Endothelial cell (in vitro differentiated cells): ENCODE measurements at places on chromosomes 1 and 21. TPM values are rescaled to one million over a fixed set of nuclear protein-coding genes. Genes with fewer than 3 reads are reported as not detected.
A peak's percentile ranks its signal among the peaks of the same experiment; 100 is the strongest.

- H3K27ac ChIP-seq: no peak overlapping the region
- H3K36me3 ChIP-seq: peaks cover 8% of the 10 kb centered on the region
- peak; percentile 39 for DNase-seq
Measured at GRCh38 chr1:53326598-53327181, 1.2 kb downstream of the LRP8 start.

- H3K36me3 ChIP-seq: peaks cover 12% of the 10 kb centered on the region
- no peaks in the 10 kb centered on the region for H3K4me1 ChIP-seq
- no peak overlapping the region for H3K27ac ChIP-seq
- no peaks in the 10 kb centered on the region for H3K27me3 ChIP-seq
- no peak for DNase-seq
Measured at GRCh38 chr1:46041551-46041950, 90.9 kb downstream of the PIK3R3 start.

GRCh38 chr1:94068096-94068998, 52.6 kb downstream of the ABCA4 start:
- no peak for DNase-seq
- peaks cover 80% of the 10 kb centered on the region for H3K4me1 ChIP-seq
- peak overlapping the region; percentile 89 for H3K27ac ChIP-seq
- H3K36me3 ChIP-seq: peaks cover 6% of the 10 kb centered on the region

DNA sequence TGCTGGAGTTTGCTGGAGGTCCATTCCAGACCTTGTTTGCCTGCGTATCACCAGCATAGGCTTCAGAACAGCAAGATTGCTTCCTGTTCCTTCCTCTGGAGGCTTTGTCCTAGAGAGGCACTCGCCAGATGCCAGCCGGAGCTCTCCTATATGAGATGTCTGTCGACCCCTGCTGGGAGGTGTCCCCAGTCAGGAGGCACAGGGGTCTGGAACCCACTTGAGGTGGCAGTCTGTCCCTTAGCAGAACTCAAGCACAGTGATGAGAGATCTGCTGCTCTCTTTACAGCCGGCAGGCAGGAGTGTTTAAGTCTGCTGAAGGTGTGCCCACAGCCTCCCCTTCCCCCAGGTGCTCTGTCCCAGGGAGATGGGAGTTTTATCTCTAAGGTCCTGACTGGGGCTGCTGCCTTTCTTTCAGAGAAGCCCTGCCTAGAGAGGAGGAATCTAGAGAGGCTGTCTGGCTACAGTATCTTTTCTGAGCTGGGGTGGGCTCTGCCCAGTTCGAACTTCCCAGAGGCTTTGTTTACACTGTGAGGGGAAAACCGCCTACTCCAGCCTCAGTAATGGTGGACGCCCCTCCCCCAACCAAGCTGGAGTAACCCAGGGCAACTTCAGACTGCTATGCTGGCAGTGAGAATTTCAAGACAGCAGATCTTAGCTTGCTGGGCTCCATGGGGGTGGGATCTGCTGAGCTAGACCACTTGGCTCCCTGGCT, 205.0 kb downstream of the GPR52 start:
- peaks cover 7% of the 10 kb centered on the region for H3K4me1 ChIP-seq
- no peak overlapping the region for H3K4me3 ChIP-seq
- peaks cover 11% of the 10 kb centered on the region for H3K36me3 ChIP-seq
- DNase-seq: no peak
- no peak overlapping the region for H3K27ac ChIP-seq
- H3K27me3 ChIP-seq: no peaks in the 10 kb centered on the region

DNA sequence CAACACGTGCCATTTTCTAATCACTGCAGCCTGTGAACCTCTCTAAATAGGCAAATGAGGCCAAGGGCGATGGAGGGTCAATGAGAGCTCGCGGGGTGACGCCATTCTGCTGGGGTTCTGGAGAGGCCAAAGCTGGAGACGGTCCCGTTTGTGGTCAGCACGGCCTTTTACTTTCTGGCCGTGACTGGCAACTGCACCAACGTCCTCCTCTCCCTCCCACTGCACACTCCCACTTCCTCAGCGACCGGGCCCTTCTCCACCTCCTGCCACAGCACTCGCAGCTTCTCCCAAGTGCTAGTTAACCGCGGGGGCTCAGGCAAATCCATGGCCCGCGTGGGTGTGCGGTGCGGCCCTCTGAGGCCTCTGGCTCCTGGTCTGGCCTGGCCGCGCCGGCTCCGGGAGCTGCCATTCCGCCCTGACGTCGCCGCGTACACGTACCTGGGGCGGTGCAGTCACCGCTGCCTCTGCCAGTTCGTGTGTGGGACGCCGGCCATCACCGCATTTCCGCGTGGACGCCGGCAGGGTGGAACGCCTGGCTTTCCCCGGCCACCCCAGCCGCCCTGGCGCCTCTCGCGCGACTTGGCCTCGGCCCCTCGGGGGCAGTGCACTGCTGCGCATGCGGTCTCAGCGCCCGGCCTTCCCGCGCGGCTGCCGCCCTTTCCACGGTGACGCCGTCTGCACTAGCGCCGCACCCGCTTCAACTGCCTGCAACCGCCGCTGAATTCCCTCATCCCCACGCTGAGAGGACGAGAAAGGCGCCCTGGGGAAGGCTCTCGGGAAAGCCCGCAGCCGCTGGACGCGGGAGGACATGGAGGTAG, 18.2 kb downstream of the OR2C3 start:
- no peaks in the 10 kb centered on the region for H3K27me3 ChIP-seq
- H3K4me3 ChIP-seq: no peak overlapping the region
- DNase-seq: no peak
- H3K27ac ChIP-seq: no peak overlapping the region
- no peaks in the 10 kb centered on the region for H3K36me3 ChIP-seq

- H3K36me3 ChIP-seq: no peaks in the 10 kb centered on the region
- no peak overlapping the region for H3K27ac ChIP-seq
- no peaks in the 10 kb centered on the region for H3K4me1 ChIP-seq
- no peak overlapping the region for H3K4me3 ChIP-seq
- H3K27me3 ChIP-seq: peaks cover 3% of the 10 kb centered on the region
Measured at GRCh38 chr1:71706029-71706671, 576.2 kb downstream of the NEGR1 start.

DNA sequence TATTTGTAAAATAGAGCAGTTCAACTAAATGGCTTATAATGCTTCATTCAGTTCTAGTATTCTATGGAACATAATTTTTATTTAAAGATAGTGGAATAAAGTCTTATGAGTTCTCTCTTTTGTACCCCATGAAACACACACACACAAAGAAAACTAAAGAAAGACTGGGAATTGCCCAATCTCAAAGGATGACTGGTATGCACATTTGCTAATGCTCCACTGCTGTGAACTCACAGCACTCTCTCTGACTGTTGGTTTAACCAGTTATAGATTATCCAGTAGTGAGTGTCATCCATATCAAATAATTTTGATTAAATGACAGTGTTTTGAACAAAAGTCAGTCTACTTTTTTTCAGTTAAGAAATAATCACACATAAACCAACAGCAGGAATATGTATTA, 1082.4 kb upstream of the B3GALT2 start:
- no peak overlapping the region for H3K27ac ChIP-seq
- peaks cover 1% of the 10 kb centered on the region for H3K27me3 ChIP-seq
- no peak for DNase-seq
- no peaks in the 10 kb centered on the region for H3K36me3 ChIP-seq
- H3K4me1 ChIP-seq: no peaks in the 10 kb centered on the region
- no peak overlapping the region for H3K4me3 ChIP-seq

DNA sequence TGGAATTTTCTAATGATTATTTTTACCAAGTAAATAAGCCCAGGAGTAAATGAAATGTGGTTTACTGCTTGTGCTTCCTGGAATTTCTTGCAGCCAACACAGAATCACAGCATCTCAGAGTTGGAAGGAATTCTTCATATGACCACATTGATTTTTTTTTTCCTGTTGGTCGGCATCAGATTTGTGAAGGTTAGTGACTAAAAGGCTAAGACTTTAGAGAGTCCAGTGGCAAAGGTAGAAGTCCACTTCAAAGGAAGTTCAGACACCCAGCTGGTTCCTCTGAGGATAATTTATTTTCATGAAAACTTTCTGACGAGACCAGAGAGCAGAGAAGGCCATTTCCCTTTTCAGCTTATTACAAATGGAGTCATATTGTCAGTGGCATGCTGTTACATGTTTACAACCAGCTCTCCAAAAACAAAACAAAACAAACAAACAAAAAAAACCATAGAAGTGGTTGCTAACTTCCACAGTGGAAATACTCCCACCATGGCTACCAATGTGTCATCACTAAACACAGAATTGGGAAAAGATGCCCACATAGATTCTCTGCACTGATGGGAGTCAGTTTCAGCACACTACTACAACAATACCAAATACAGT, 77.2 kb upstream of the CDC42BPA start:
- no peaks in the 10 kb centered on the region for H3K36me3 ChIP-seq
- no peak for DNase-seq
- H3K27me3 ChIP-seq: peaks cover 3% of the 10 kb centered on the region

- H3K27me3 ChIP-seq: no peaks in the 10 kb centered on the region
- no peak for DNase-seq
- no peaks in the 10 kb centered on the region for H3K36me3 ChIP-seq
- peak overlapping the region; percentile 5 for H3K27ac ChIP-seq
- H3K4me3 ChIP-seq: peak overlapping the region; percentile 79
Measured at GRCh38 chr1:164562947-164563520, 4.0 kb downstream of the PBX1 start.

- DNase-seq: no peak
- no peak overlapping the region for H3K4me3 ChIP-seq
- H3K27ac ChIP-seq: peak overlapping the region; percentile 94
- peaks cover 2% of the 10 kb centered on the region for H3K27me3 ChIP-seq
Measured at GRCh38 chr1:229578168-229579058, 19.9 kb upstream of the ABCB10 start.

The RAD54L gene
- total RNA-seq: 9.3 TPM

The GBP1 gene
- total RNA-seq: 9.9 TPM
